ENCODE measurements at places on chromosomes 3 and 15.
A peak's percentile ranks its signal among the peaks of the same experiment; 100 is the strongest.

DNA sequence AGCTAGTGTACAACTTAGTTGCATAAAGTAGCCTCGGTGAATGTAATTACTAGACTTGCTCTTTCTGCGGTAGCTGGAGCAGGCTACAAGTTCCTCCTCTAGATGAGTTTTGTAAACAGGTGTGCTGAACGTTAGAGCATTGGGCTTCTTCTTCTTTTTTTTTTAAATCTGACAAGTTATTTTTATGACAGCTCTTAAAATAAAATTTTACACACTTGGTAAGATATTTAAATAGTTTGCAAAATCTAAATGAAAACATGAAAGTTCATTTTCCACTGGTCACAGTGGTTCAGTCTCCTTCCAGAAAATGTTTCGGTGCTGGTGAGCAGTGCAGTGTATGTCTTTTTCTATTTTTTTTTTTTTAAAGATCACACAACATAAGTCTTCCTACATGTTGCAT, 3.0 kb downstream of the CCR9 start:
- DNase-seq: no peak

GRCh38 chr3:172903642-172904320, 153.3 kb downstream of the ECT2 start:
- DNase-seq: no peak

- no peak for DNase-seq
Observed at GRCh38 chr3:101262393-101263240, 57.8 kb downstream of the IMPG2 start.

DNA sequence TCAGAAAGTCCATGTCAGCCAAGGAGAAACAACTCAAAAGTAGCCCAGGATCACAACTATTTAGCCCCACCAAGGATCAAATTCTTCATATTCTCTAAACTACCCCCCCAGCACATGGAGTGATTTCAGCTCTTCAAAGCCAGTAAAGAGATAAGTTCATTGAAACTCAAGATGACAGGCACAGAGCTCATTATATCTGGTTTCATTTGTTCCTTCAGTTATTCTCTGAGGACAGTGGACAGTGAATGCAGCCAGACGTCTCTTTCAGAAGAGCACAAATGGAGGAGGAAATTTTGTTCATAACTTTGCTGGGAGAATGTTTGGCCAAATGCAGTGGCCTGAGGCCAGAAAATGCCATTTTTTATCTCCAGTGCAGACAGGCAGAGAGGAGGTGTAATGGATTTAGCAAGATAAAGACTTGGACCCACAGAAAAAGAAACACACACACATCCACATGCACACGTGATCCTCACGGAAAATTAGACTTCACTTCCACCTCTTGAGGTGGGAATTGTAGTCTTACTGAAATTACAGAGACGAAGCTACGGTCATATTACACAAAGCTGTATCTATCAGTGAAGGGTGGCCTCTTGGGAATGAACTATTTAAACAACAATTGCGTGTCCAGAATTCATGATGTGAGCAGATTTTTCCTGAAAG, 64.6 kb downstream of the HES1 start:
- no peak for DNase-seq

- no peak for DNase-seq
Observed at GRCh38 chr3:45182915-45183871, 37.0 kb upstream of the CDCP1 start.

GRCh38 chr3:169818316-169818715, 5.6 kb upstream of the LRRC34 start:
- DNase-seq: no peak

GRCh38 chr15:36117296-36117787, 462.1 kb upstream of the CDIN1 start:
- DNase-seq: no peak

GRCh38 chr3:134291319-134292254, 40.9 kb upstream of the RYK start:
- DNase-seq: no peak

- no peak for DNase-seq
Observed at GRCh38 chr3:143170074-143170473, 50.5 kb downstream of the CHST2 start.

DNA sequence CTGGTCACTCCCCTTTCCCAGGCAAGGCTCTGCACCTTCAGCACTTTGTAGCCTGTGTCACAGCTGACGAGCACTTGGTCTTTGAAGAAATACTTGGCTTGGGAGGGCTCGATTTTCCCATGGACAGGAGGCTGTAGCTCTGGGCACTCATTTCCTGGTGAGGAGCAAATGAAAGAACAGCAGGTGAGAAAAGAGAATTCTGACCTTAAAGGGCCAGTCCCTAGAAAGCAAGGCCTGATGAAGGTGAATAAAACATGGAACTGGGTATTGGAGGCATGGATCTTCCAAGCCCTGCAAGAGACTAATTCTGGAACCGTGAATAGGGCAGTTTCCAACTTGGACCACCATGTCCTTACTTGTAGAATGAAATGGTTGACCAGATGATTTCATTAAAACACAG, 39.9 kb downstream of the MASP1 start:
- no peak for DNase-seq

- no peak for DNase-seq
Observed at GRCh38 chr3:124576565-124577493, 153.4 kb upstream of the UMPS start.

DNA sequence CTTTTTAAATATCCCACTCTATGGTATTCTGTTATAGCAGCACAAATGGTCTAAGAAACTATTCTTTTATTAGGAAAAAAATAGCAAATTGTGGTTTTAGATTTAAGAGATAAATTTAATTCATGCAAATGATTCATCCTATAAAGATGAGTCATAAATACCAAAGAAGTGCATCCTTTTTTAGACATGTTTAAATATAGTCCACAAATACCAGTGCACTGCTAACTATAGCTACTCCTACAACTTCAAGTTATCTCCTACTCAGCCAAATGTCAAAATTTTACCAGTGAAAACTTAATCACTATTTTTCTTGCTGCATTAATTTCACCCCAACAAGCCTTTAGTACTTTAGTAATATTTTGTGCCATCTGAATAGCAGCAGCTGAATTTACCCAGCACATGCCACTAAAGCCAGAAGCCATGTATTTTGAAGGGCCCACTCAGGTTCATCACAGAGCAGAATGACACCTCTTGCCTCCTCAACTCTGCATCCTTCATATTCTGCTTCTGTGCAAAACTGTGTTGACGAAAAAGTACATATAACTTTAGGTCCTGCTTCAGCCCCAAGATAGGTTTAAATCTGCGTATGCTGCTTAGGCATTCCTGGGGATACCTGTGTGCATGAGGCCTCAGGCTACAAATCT, 24.9 kb downstream of the CX3CR1 start:
- DNase-seq: no peak

DNA sequence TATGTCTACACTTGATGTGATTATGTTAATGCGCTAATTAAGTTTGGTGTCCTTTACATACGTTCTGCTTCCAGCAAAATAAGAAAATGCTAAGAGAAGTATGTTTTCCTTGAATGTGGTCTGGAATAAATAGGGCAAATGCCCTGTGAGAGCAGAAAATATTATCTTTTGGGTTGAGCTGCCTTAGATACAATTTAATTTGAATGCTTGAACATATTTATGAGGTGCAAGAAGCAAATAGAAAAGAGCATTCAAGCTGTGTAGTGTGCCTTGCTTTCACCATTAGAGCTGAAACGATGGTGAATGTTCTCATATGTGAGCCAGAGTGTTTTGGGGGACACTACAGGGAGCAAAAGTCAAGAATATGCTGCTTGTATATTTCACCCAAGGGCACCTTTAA, 15.9 kb upstream of the ARNT2 start:
- no peak for DNase-seq

DNA sequence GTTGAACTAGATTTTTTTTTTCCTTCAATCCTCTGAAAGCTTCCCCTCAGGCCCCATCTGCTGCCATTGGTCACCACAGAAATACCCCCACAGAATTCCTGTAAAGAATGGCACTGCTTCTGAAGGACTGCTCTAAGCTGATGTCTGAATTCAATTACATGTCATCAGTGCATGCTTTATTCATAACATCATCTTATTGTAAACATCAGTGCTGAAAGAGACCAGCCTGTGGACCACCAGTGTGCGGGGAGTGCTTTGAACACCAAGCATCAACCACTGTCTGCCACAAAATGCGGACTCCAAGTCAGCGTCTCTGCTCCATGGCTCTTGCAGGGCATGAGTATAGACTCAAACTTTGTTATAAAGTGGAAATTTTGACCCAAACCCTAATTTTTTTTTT, 11.6 kb downstream of the PHLDB2 start:
- DNase-seq: no peak

DNA sequence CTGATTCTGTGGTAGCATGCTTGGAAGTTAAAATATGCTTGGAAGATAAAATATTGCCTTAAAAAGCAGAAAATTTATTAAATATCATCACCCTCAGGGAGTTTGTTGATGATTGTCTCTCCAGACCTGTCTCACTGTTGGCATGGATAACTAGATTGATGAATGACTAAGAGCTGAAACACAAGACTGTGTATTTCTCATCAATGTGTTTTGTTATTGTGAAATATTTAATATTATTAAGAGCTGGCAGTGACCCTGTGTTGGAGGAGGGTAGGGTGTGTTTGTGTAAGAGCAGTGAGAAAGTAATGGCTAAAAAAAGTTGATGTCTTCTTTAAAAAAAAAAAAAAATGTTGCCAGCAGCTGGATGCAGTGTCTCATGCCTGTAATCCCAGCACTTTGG, 82.2 kb downstream of the ITPR1 start:
- DNase-seq: no peak

DNA sequence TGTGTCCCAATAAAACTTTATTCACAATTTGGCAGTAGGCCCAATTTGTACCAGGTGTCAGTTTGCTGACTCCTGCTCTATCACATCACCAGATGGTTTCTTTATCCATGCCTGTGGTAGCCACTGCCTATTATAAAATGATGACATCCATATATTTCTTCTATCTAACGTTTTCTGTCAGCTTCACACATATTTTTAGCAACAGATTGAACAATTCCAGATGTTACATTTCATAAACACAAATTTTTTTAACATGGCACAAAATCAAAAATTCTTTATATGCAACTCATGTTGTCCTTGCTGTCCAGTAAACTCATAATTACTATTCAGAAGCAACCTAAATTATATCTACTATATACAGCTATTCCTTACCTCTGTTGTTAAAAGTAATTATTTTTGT, 1371.6 kb downstream of the NSUN3 start:
- no peak for DNase-seq

DNA sequence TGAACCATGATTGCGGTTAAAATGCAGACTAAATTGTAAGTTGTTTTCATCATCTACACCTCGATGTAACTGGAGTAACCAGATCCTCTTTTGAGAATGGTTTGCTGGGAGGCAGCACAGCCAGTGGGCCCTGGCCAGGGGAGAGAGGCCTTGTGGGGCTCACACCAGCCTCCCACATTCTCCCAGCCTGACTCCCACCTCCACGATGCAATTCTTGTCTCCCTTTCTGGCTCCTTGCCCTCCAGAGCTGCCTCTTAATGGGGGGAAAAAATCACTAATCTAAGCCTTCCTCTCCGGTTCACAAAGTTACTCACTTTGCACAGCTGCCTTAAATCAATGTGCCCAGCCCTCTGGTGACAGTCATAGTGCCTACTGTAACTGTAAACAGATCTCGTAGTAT, 17.9 kb upstream of the PAQR5 start:
- DNase-seq: no peak

GRCh38 chr15:74024687-74025086, 30.2 kb downstream of the PML start:
- DNase-seq: no peak

DNA sequence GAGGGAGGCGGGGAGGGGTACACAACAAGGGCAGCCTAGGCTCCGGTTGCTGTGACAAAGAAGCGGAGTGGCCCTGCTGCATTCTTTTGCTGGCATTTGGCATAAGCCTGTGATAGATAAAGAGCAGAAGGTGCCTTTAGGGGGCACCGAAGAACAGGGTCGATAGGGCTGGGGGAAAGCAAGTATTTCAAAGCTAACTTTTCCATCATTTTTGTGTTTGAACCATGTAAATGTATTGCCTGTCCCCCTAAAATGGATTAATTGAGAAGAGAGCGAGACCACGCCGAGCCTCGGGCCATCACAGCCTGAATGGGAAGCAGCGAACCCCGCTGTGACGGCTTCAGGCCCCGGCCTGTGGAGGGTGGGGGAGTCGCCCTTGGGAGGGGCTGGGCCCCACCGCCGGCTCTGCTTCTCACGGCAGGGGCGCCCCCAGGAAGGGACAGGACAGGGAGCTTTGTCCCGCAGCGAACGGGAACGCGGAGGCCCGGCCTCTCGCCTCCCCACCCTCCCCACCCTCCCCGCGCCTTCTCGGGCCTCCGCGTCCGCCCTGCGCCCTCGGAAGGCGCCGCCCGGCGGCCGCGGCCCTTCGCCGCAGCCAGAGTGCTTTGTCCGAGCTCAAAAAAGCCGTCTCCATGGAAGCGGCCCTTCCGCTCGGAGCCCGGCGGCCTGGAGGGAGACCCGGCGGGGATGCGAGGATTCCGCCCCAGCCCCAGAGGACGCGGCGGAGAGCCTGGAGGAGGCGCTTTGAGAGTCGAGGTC, 32.4 kb upstream of the ALDH1L1 start:
- DNase-seq: peak; percentile 51

DNA sequence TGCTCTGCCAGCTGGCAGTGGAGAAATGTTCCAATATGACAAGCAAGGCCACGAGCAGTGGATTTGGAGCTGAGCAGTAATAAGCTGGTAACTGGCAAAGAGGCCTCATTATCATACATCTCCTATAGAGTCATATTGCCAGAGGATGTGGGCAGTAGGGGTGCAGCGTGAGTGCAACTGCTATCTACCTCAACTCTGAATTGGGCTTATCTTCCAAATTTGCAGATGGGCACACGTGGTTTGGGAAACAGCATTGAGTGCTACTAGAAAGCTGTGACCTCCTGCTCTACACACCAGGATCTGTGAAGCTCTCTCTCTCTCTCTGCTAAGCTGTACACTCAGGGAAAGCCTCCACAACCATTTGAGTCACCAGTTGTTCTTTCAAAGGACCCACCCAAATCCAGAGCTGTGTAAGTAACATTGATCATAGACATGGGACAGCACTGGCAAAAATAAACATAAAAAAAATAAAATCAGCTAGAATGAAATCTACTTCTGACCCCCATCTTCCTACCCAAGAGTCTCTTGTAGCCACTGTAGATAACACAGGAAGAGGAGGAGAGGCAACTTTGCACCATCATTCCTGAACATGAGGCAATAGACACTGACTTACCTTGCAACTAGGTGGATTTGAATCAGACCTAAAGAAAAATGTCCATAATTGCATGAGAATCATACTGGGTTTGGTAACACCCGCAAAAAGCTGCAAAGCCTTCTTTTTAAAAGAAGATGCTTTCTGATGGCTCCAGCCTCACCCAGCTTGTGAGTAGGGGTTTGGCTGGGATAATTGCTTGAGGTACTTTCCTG, 82.9 kb upstream of the THBS1 start:
- no peak for DNase-seq

- no peak for DNase-seq
Observed at GRCh38 chr3:60933824-60934223, 317.4 kb downstream of the FHIT start.

GRCh38 chr3:185825639-185826481, 1.0 kb upstream of the IGF2BP2 start:
- peak; percentile 42 for DNase-seq

DNA sequence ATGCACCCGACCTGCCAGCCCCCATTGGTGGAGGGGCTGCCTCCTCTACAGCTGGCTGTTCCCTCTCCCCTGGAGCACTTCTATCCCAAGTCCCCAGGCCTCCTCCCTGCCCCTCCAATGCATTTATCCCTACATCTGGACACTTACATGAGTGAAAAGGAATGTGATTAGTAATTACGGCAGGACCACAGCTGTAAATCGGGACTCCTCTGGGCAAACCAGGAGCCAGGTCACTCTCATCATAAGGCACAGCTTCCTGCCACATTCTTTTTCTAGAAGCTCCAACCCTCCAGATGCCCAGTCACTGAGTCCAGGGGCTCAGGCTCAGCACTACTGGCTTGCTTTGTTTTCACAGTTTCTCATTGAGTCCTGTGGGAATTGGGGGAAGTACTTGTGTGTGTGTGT, 54.3 kb downstream of the IL20RB start:
- no peak for DNase-seq

Data from left renal pelvis (tissue), 4 donors.